CD4-positive, alpha-beta T cell treated with Interleukin-15 for 1 hour (primary cell): ENCODE measurements at places on chromosomes 2 and 18.

- no peak for DNase-seq
Observed at GRCh38 chr2:118971245-118972122, 29.5 kb downstream of the MARCO start.

GRCh38 chr2:232162187-232162586 lies 200.7 kb downstream of the DIS3L2 start:
- no peak for DNase-seq

GRCh38 chr2:194100201-194100600 lies 1556.8 kb upstream of the SLC39A10 start:
- DNase-seq = no peak

GRCh38 chr2:117785740-117786139 lies 28.8 kb upstream of the DDX18 start:
- DNase-seq = no peak

DNA sequence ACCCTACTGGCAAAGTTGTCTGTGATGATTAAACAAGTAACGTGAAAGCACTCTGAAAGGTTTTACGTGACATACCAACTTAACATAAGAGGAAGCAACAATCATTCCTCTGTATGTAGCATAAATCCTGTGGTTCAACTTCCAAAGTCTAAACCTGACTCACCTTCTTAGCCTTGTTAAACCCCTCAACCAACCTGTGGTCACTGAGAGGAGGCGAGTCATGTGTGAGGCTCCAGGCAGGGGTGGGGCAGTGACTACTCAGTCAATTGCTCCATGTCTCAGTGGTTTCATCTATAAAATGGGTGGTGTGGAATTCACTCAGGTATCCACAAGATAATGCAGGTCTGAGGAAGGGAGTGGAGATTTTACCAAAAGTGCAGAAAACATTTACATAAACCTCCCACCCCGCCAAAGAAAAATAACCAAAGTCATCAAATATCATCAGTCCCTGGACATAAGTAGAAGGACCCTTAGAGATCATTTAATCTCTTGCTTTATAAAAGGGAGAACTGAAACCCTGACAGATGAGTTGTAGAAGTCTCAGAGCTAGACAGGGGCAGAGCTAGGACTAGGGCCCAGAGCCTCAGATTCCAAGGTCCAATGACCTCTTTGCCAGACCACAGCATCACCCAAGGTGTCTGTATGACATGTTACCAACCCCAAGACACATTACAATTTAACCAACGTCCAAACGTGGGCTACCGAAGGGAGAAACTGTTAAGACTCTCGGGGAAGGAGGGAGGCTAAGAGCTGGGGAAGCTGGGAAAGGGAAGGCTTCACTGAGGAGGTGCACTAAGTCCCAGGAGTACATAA lies 3.7 kb upstream of the PCBP1 start:
- DNase-seq = peak; percentile 62

DNA sequence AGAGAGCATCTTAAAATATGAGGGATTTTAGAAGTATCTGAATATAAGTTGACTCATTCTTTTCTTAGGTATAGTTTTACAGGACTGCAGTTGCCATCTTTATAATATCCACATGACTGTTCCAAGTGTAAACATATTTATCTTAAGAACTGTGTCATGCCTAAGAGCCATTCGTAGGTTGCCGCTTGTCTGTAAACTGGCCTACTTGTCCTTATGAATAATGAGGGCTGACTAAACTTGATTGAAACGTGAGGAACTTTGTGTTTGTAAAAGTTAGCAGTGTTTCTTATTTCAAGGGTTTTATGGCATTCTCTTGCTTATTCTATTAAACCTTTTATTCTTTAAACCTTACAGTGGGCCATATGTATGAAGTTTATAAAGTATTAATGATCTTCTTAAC lies 99.6 kb downstream of the MAP3K20 start:
- no peak for DNase-seq

GRCh38 chr2:134319596-134320254 lies 65.9 kb downstream of the MGAT5 start:
- no peak for DNase-seq

DNA sequence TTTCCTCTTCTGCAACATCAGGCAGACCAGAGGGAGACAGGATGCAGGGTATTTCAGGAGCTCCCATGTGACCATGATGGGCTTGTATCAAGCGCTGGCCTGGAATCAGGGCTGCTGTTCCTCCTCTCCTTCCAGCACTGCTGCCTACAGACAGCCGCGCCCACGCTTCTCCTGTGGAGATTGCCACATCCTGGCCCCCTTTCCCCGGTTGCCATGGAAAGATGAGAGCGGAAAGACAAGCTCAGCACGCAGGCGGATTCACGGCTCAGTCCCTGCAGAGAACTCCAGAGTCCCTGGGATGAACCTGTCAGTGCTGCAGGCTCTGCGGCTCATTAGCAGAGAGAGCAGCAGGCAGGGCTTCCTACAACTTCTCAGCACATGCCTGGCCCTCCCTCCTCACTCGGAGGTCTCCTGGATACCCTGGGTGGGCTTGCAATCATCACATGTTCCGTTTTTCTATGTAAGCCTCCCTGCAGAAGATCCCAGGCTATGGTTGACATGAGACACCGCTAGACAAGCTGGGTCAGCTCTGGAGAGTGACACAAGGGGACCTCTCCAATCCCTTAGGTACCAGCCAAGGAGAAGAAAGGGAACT lies 497.8 kb upstream of the MYT1L start:
- DNase-seq = no peak

GRCh38 chr2:46213906-46214305 lies 83.3 kb upstream of the EPAS1 start:
- DNase-seq = no peak

- DNase-seq = no peak
Observed at GRCh38 chr18:13371689-13372418, 153.3 kb downstream of the LDLRAD4 start.

GRCh38 chr2:63301481-63301880 lies 250.9 kb downstream of the OTX1 start:
- DNase-seq = no peak

GRCh38 chr2:127759931-127760330 lies 51.0 kb downstream of the WDR33 start:
- no peak for DNase-seq

DNA sequence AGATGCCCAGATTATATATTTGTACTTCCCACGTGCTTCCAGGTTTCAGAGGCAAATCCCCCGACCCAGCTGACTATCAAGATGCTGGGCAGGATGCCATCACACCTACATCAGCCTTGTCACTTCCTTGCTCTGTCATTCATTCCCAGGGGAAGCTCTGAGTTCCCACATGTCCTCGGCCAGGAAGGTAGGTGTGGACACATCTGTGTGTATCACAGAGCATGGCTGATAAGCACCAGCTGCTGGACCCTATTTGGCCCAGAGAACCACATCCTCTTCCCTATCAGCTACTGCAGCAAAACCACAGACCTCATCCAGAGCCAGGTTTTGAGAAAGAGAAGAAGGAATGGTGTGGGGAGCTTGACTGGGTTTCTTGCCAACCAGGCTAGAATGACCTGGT lies 31.9 kb upstream of the ITGA6 start:
- no peak for DNase-seq

- DNase-seq = no peak
Observed at GRCh38 chr2:37338933-37339332, 5.5 kb upstream of the QPCT start.

DNA sequence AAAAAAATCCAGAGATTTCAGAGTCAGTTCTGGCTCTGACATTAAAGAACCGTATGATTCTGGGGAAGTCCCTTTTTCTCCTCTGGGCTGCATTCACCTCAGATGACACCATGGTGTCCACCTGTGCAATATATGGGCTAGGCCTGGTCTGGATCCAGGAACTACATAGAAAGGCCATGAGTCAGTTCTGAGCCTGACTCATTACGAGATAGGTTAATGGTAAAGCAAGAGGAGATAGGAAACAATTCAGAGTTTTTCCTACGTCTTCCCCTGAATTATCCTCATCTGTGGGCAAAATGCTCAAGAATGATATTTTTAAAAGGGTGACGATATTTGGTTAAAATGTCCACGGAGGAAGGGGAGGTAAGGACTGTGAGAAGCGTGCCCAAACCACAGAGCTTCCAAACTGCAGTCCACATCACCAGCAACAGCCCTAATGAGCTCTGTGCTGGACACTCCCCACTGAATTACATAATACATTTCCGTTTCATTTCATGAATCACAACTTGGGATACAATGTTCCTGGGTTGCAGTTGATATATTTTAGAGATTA lies 180.1 kb upstream of the OSR1 start:
- DNase-seq = no peak

DNA sequence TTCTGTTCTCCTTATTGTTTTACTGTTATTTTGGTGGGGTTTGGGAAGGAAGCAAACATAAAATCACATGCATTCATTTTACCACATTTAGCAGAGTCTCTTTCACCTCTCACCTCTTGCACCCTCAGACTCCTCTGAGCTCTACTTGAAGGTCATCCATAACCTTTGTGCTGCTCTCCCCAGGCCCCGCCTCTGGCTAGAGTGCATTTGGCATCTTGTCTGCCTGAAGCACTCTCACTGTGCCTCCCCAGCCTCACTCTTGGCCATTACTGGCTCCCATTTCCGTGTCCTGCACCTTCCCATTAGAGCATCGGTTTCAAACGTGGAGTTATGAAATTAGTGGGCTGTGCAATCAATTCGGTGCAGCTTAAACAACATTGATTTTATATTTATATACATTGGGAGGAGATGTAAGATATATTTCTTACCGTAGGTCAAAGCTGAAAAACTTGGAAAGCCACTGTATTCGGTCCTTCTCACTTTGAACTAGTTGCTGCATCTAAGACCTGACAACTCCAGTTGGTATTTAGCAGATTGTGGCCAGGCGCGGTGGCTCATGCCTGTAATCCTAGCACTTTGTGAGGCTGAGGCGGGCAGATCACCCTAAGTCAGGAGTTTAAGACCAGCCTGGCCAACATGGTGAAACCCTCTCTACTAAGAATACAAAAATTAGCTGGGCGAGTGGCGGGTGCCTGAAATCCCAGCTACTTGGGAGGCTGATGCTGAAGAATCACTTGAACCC lies 6.9 kb upstream of the ZFAND2B start:
- no peak for DNase-seq

GRCh38 chr2:232941400-232941799 lies 71.3 kb downstream of the SNORC start:
- DNase-seq = no peak

DNA sequence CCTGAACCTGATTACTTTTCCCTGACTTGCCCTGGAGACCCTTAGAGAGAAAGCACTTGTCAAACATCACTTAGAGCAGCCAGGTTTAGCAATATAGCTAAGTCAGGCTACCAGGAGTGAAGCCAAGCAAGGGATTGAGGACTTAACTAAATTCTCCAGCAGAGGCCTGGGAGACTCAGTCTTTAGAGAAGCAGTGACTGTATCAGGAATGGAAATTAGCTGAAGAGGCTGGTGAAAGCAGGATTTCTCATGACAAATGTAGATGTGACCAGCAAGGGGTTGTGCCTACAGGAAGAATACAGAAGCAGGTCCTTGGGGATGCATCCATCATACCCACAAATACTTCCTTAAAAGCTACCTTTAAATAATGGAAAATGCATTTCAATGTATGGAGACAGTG lies 368.9 kb upstream of the MEIS1 start:
- DNase-seq = no peak

DNA sequence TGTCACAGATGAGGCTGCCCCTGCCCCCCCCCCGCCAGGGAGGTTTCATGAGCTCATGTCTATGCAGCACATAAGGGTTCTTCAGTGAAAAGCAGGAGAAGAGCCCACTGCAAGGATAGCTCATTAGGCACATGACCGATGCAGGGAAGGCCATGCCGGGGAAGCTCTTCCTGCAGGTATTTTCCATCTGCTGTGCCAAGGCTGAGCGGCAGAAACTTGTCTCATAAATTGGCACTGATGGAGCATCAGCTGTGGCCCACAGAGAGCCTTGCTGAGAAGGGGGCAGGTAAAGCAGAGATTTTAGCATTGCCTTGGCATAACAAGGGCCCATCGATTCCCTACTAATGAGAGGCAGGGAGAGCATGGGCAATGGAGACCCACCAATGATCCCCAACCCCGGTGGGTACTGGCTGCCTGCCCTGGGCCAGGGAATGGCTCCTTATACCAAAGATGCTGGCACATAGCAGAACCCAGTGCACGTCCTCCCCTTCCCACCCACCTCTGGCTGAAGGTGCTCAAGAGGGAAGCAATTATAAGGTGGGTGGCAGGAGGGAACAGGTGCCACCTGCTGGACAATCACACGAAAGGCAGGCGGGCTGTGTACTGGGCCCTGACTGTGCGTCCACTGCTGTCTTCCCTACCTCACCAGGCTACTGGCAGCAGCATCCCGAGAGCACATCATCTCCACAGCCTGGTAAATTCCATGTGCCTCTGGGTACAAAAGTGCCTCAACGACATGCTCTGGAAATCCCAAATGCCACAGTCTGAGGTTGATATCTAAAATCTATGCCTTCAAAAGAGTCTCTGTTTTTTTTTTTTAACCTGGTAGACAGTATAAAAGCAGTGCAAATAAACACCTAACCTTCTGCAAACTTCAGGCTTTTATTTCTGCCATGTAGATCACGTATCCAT lies 41.4 kb downstream of the STEAP3 start:
- peak; percentile 31 for DNase-seq

DNA sequence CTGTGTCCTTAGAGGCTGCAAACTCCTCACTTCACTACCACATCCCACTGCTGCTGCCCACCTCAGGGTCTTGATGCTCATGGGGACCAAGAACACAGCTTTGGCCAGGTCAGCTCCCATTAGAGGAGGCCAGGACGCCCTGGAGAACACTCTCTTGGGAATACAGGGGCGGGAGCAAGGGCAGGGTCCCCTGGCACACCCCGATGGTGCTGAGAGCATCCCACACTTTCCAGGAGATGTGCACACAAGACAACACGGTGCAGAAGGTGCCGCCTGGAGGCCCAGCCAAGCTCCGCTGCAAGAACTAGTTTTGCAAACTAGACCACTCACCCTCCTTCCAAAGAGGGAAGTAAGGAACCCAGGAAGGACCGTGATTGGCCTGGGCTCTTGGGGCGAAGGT lies 304.4 kb upstream of the SALL3 start:
- DNase-seq = no peak

DNA sequence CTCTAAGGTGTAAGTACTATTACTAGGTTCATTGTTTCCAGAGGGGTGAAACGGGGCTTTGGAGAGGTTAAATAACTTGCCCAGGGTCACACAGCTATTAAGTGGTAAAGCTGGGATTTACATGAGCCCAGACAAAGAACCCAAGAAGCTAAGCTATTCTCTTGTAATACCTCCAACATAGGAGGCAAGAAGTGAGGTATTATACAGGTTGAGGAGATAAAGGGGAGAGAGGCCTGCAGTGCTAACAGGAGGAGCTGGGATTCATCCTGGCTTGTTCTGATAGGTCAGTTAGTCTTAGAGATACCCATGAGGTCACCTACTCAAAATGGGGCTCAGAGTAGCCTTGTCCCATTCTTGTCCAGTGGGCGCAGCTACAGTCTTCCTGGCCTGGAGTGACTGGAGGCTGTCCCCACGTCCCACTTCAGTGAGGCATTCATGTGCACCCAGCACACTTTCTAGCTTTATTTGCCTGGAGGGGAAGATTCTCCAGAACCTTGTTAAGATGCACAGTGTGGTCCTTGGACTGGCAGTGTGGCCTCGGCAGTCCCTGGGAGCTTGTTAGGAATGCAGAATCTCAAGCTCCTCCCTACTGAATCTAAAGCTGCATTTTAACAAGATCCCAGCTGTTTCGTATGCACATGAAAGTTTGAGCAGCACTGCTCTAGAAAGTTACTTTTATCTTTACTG lies 63.5 kb downstream of the MEIS1 start:
- no peak for DNase-seq
